ENCODE measurements at places on chromosomes 11 and 22. TPM values are rescaled to one million over a fixed set of nuclear protein-coding genes. Genes with fewer than 3 reads are reported as not detected.

DNAJB13 gene
- total RNA-seq = 6.1 TPM

OR10A2 gene
- not detected for total RNA-seq

CASP5 gene
- total RNA-seq = 1.6 TPM

DRD4 gene
- total RNA-seq = 1.1 TPM

MUC5AC gene
- 0.77 TPM for total RNA-seq

DEFB131B gene
- total RNA-seq = not detected

OR8A1 gene
- not detected for total RNA-seq

OR51B2 gene
- 1.9 TPM for total RNA-seq

MAP6 gene
- 17.8 TPM for total RNA-seq

CEP57 gene
- 88.8 TPM for total RNA-seq

FAM168A gene
- total RNA-seq = 25.5 TPM

Data from lung (tissue), 17 donors.